ENCODE measurements at places on chromosomes 7 and 10.

DNA sequence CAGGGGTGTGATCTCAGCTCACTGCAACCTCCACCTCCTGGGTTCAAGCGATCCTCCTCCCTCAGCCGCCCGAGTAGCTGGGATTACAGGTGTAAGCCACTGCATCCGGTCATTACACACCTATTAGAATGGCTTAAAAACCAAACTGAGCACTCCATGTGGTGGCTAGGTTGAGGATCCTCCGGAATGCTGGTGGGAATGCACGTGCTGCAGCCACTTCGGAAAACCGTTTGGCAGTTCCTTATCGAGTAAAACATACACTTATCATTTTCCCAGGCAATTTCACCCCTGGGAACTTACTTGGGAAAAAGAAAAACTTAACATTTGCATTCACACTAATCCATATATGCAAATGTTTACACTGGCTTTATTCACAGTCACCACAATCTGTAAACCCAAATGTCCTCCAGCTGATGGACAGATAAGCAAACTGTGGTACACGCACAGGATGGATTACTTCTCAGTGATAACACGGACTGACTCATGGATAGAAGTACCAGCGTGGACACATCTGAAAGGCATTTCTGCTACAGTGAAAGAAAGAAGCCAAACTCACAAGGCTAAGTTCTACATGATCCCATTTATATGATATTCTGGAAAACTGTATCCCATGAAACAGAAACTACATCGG lies 20.4 kb downstream of the RFC2 start:
- no peak for DNase-seq

GRCh38 chr7:15851201-15851600 lies 164.7 kb upstream of the MEOX2 start:
- no peak for DNase-seq

DNA sequence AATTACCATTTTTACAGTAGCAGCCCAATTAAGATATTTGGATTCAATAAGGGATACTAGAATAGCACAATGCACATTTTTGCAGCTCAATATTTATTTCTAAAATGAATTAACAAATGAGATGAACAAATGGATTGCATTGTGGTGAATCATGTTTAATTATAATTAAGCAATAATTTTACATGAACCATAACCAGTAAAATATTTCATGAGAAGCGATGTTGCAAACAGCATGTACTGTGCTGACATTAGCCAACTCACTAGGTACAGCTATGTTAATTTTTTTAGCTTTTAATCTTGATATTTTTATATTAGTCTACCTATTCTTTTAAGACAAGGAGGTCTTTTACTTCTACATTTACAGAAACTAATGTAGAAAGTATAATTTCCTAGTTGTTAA lies 399.1 kb upstream of the AKR1E2 start:
- no peak for DNase-seq

DNA sequence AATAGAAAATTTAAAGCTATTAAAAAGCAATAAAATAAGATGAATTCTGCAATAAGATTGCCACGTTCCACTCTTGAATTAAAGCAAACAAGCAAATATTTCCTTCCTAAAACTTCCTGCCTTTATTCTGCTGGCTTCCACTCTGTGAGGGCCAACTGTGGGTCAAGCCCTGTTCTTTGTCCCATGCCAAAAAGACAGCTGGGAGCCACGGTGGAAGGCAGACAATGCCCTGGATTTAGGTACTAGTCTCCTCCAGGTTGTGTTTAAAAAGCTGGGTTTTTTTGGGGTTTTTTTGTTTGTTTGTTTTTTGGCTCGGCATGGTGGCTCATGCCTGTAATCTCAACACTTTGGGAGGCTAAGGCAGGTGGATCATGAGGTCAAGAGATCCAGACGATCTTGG lies 39.1 kb downstream of the LRRTM3 start:
- DNase-seq = no peak

DNA sequence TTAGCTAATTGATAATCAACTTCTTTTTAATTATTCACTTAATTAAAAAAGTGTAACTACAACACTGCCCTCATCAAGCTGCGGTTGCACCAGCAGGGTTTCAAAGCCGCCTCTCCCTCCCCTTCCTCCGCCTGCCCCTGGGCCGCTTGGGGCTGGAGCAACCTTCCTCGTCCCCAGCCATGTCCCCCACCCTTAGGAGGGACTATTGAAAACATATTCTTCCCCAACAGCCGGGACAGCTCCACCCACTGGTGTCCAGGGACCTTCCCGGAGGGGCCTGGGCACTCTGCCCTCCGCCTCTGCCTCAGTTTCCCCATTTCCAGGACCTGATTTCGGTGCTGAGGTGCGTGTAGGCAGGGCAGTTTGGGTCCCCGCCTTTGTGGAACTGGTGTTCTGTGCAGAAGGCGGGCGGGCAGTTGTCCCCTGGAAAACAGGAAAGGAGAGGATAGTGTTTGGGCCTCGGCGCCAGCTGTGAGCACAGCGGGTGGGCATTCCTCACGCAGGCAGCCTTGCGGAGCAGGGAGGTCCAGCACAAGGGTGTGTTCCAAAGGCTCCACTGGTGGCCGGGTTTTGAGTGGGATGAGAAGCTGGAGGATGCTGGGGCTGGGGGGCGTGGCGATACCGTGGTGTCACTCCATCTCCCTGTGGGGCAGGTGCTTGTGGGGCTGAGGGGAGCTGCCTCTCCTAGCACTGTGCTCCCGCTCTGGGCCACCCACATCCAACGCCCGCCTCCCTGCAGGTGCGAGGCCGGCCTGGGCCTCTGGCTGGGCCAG lies 15.7 kb downstream of the UNCX start:
- no peak for DNase-seq

DNA sequence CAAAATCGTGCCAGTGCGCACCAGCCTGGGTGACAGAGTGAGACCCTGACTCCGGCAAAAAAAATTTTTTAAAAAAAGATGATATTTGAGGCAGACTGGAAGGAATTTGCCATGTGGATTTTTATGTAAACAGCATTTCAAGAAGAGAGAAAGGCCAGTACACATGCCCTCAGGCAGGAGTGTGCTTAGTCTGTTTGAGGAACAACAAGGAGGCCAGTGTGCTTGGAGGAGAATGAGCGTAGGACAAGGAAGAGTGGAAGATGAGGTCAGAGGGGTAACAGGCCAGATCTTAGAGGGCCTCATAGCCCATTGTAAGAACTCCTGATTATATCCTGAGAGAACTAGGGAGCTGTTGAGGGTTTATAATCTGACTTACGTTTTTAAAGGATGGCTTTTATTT lies 17.2 kb upstream of the STRIP2 start:
- no peak for DNase-seq

GRCh38 chr10:15176269-15176668 lies 7.8 kb upstream of the NMT2 start:
- DNase-seq = no peak

DNA sequence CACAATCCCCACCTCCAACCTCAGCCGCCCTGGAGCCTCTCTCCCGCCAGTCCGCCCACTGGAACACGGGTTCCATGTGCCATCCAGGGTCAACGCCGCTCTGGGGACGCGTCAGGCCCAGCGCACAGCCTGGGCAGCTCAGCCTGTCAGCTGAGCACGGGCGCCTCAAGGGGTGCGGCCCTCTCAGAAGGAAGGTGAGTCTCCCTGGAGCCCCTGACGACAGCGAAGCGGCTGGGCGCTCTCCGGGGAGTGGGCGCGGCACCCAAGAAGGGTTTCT lies 1.2 kb upstream of the SLC18A3 start:
- no peak for DNase-seq

GRCh38 chr7:20301311-20301939 lies 29.3 kb upstream of the ITGB8 start:
- DNase-seq = no peak

- DNase-seq = no peak
Observed at GRCh38 chr7:129832701-129833227, 120.0 kb downstream of the UBE2H start.

GRCh38 chr10:66848856-66849255 lies 77.0 kb upstream of the LRRTM3 start:
- no peak for DNase-seq

- DNase-seq = no peak
Observed at GRCh38 chr7:91569728-91570457, 305.7 kb downstream of the FZD1 start.

- no peak for DNase-seq
Observed at GRCh38 chr7:92527300-92528187, 776 bp downstream of the PEX1 start.

DNA sequence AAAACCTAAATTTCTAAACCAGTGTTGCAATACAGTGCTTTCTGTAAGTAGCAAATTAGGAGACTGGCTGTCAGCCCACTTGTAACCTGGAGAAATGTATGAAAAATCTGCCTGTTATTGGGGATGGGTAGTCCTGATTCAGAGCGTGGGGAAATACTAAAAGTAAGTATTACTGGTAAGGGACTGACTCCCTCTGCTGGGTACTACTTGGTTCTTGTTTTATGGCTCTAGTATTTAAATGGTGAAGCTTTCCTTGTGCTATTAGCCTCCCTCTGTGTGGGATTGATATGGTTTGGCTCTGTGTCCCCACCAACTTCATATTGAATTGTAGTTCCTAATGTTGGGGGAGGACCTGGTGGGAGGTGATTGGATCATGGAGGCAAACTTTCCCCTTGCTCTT lies 886.1 kb downstream of the SORCS1 start:
- DNase-seq = no peak
